Type B pancreatic cell (in vitro differentiated cells): ENCODE measurements at places on chromosomes 12 and 14.

- no peaks in the 10 kb centered on the region for H3K36me3 ChIP-seq
- H3K4me1 ChIP-seq: peaks cover 5% of the 10 kb centered on the region
- no peak overlapping the region for H3K4me3 ChIP-seq
- no peak for DNase-seq
Measured at GRCh38 chr14:26021759-26022158, 576.1 kb downstream of the NOVA1 start.

DNA sequence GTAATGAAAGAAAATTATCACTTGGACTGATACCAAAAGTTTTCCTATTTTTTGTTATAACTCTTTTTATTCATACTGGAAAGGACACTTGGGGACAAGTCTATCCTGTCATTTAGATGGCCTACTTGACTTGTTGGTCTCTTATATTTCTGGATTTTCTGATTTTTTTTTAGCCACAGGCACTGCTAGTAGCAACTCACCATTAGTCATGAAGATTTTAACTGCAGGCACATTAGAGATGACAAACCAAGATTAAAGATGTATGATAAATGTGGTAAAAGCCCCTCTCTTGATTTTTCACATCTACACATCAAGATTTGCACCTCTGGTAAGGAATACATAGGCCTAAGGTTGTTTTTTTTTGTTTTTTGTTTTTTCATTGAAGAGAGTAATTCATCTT lies 217.0 kb downstream of the SLC25A21 start:
- H3K36me3 ChIP-seq: no peaks in the 10 kb centered on the region
- peak overlapping the region; percentile 64 for H3K27ac ChIP-seq
- peaks cover 12% of the 10 kb centered on the region for H3K27me3 ChIP-seq

GRCh38 chr12:3418609-3419390 lies 72.2 kb upstream of the PRMT8 start:
- H3K36me3 ChIP-seq: no peaks in the 10 kb centered on the region
- peaks cover 65% of the 10 kb centered on the region for H3K27me3 ChIP-seq
- H3K4me3 ChIP-seq: no peak overlapping the region

DNA sequence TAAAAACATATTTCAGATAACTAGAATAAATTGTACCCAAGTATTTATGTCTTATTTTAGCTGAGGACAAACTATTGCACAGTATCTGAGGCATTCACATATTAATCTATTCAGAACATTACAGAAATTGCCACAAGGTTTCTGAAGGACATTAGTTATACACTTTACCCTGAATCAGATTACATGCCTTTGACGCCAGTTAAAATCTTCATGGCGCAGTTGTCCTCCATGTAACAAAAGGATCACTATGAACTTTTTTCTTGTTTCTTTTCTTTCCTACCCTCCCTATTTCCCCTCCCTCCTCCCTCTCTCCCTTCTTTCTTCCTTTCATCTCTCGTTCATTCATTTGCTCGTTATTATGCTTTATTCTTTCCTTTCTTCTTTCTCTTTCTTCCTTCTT lies 176.6 kb upstream of the KITLG start:
- no peaks in the 10 kb centered on the region for H3K27me3 ChIP-seq
- no peak overlapping the region for H3K4me3 ChIP-seq
- H3K36me3 ChIP-seq: no peaks in the 10 kb centered on the region
- no peaks in the 10 kb centered on the region for H3K4me1 ChIP-seq
- no peak for DNase-seq

DNA sequence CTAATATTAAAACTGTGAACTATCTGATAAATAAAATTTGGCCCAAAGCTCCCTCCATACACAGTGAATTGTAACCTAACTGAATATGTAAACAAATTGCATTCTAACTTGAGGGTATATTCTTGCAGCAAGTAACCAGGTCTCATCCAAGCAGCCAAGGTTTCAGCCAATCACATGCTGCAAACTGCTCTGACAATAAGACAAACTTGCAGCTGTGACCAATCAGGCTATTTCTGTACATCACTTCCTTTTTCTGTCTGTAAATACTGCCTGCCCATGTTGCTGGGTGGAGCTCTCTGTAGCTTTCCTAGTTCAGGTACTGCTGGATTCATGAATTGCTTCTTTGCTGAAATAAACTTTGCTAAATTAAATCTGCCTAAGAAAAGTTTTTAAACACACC lies 499.0 kb downstream of the GALC start:
- no peaks in the 10 kb centered on the region for H3K27me3 ChIP-seq
- no peak for DNase-seq
- no peak overlapping the region for H3K27ac ChIP-seq

DNA sequence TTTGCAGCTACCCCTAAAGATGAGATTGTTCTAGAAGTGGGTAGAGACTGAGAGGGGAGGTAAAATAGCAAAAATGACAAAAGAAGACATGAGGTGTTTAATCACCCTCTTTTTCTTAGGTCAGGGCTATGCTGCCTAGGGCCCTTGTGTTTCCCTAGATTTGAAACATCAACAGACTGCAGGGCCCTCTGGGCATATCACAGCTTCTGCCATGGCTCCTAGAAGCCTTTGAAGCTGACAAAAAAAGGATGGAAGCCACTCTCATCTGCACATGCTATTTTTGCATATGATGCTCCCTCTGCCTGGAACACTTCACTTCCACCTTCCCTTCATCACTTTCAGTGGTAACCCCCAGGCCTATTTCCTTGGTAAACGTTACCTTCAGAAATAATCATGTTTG lies 68.1 kb downstream of the BTG1 start:
- H3K4me3 ChIP-seq: no peak overlapping the region
- no peaks in the 10 kb centered on the region for H3K27me3 ChIP-seq
- no peaks in the 10 kb centered on the region for H3K36me3 ChIP-seq
- H3K4me1 ChIP-seq: peaks cover 31% of the 10 kb centered on the region

DNA sequence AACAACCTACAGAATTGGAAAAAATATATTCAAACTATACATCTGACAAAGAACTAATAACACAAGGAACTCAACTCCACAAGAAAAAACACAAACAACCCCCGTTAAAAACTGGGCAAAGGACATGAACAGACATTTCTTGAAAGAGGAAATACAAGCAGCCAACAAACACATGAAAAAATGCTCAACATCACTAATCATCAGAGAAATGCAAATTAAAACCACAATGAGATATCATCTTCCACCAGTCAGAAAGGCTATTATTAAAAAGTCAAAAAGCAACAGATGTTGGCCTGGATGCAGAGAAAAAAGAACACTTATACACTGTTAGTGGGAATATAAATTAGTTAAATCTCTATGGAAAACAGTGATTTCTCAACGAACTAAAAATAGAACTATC lies 82.6 kb upstream of the CCDC91 start:
- no peaks in the 10 kb centered on the region for H3K27me3 ChIP-seq
- H3K4me1 ChIP-seq: no peaks in the 10 kb centered on the region
- no peak for DNase-seq
- H3K36me3 ChIP-seq: peaks cover 8% of the 10 kb centered on the region

DNA sequence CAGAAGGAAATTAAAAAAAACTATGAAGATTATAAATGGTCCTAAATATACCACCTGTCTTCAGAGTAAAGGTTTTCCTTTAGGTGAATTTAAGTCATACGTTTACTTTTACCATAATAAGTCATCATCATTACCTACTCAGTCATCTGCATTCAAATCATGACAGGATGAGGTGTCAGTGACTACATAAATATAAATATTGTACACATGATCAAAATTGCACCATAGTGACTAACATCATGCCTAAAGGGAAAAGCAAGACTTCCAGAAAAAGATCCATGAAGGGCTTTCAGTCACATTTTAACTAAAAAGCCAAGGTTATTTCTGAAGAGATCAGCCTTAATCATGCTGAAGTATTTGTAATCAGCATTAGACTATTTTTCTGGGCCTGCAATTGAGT lies 759.9 kb upstream of the FLRT2 start:
- no peak overlapping the region for H3K27ac ChIP-seq
- no peaks in the 10 kb centered on the region for H3K27me3 ChIP-seq
- H3K4me1 ChIP-seq: no peaks in the 10 kb centered on the region
- H3K4me3 ChIP-seq: no peak overlapping the region
- no peak for DNase-seq

DNA sequence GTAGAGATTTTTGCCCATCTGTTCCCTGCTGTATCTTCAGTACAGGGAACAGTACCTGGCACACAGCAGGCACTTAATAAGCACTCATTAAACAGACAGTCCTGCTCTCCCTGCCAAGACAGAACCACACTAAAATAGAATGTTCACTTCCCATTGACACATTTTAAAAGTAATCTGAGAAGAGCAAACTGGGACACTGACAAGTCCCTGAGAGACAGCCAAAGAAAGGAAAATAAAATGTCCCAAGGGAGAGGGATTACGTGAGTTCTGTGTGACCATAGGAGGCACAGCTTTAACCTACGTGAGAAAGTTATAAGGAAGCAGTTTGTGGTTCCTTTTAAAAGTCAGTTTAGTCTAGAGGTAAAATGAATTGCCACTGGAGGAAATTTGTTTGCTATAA lies 43.9 kb upstream of the SYCP3 start:
- peak overlapping the region; percentile 9 for H3K4me3 ChIP-seq
- peaks cover 10% of the 10 kb centered on the region for H3K4me1 ChIP-seq
- no peak for DNase-seq
- H3K27ac ChIP-seq: peak overlapping the region; percentile 83

GRCh38 chr14:84465880-84466279 lies 1064.1 kb upstream of the FLRT2 start:
- H3K27ac ChIP-seq: no peak overlapping the region
- H3K36me3 ChIP-seq: no peaks in the 10 kb centered on the region
- H3K27me3 ChIP-seq: no peaks in the 10 kb centered on the region

- DNase-seq: no peak
- peak overlapping the region; percentile 12 for H3K27ac ChIP-seq
- H3K4me1 ChIP-seq: peaks cover 6% of the 10 kb centered on the region
Measured at GRCh38 chr14:32986791-32987540, 48.3 kb downstream of the NPAS3 start.

DNA sequence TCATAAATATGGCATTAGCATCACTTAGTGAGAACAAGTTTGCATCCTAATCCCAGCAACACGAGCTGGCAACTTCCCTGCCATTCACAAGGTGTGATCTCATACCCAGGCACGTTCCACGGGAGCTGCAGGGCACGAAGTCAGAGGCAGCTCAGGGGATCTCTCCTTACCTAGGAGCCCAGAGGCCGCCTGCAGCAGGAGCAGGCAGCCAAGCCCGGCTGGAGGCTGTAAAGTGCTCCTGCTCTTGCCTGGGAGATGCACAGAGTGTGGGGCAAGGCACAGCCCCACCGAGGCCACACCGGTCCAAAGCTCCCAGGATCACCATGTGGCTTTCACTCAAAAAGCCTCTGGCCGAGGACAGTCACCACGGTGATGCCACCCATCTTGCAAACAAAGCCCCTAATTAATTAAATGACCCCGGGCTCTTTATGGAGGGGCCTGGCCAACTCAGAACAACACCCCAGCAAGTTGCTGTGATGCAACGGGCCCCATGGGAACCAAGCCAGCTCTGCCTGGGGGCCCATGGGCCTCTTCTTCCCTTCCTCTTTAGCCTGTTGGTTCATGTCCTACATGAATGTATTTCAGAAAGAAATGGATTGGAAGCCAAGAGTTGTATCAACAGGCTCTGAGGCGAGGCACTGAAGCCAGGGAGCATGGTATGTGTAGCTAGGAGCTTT lies 26.5 kb downstream of the NUAK1 start:
- peaks cover 64% of the 10 kb centered on the region for H3K4me1 ChIP-seq
- H3K36me3 ChIP-seq: no peaks in the 10 kb centered on the region
- H3K4me3 ChIP-seq: no peak overlapping the region
- peaks cover 4% of the 10 kb centered on the region for H3K27me3 ChIP-seq

DNA sequence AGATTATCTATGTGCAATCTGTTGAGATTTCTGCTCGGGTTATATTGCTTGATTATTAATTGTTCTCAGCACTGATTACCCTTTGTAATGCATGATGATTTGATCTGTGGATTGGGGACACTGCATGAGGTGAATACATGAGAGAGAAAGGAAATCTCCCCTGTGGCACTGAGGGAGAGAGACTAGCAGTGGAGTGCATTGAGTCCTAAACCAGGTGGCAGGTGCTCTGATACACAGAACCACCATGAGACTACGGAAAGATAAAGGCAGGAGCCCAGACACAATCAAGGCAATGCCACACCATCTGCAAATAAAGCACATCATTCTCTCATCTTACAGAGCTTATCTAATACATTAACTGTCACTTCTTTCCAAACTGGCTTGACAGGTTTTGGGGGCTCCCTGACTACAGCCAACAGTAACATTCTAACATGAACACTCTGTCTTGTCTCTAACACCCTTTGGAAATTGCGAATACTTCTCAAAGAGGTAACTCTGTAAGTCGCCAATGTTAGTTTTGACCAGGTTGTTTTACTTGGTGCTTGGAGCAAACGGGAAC lies 37.6 kb upstream of the TSPAN8 start:
- H3K4me1 ChIP-seq: peaks cover 6% of the 10 kb centered on the region
- peak overlapping the region; percentile 82 for H3K4me3 ChIP-seq
- no peaks in the 10 kb centered on the region for H3K36me3 ChIP-seq
- H3K27ac ChIP-seq: peak overlapping the region; percentile 92
- no peak for DNase-seq

DNA sequence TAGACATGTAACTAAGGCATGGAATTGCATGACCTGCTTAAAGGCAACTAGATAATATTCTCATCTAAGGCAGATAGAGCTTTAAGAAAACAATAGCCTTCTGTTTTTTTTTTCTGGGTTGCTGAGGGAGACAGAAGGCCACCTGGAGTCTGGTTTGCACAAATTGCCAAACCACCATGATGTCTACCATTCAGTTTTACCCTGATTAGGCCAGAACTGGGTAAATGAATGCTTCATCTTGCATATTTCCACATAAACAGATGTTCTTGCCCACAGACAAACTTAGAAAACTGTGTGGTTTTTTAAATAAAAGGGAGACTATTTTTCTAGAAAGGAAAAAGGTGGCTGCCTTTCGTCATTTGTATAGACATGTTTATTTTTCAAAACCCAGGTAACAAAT lies 278.7 kb upstream of the PRICKLE1 start:
- no peaks in the 10 kb centered on the region for H3K4me1 ChIP-seq
- no peak for DNase-seq
- no peaks in the 10 kb centered on the region for H3K36me3 ChIP-seq
- H3K27me3 ChIP-seq: no peaks in the 10 kb centered on the region

DNA sequence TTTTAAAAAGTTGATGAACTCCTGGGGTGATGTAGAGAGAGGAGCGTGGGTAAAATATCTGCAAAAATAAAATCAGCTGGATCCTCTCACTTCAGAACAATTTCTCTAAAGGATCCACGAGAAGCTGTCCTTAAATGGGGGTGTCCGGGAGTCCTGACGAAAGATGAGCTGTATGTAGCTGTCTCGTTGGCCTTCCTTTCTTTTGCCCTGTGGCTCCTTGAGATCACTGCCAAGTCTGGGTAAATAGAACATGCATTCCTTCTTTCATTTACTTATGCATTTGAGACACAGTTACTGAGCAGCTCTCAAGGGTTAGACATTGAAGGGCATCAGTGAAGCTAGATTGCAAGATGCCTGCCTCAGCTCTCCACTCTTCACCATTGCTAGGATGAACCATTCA lies 35.2 kb upstream of the TXNRD1 start:
- peaks cover 6% of the 10 kb centered on the region for H3K27me3 ChIP-seq
- no peak overlapping the region for H3K27ac ChIP-seq
- peaks cover 12% of the 10 kb centered on the region for H3K4me1 ChIP-seq
- no peaks in the 10 kb centered on the region for H3K36me3 ChIP-seq
- peak; percentile 11 for DNase-seq

- no peaks in the 10 kb centered on the region for H3K36me3 ChIP-seq
- peak overlapping the region; percentile 22 for H3K27ac ChIP-seq
- H3K27me3 ChIP-seq: no peaks in the 10 kb centered on the region
- no peak overlapping the region for H3K4me3 ChIP-seq
Measured at GRCh38 chr12:116135209-116135930, 142.1 kb downstream of the MED13L start.
